ENCODE measurements at places on chromosomes 13 and 19.

DNA sequence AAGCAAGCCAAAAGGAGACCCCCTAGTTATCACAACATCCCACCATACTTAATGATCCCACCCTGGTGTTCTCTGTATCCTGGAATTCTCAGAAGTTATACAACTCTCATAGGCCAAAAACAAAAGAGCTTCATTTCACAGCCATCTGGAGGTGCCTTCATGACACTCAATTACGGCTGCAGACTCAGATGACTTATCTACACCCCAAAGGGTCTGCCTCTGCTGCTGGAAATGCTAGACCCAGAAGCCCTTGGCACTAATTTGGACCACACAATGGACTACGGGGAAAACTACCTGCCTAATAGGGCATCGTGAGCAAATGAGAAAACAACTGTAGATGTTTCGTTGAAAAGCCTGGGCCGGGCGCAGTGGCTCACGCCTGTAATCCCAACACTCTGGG is 40.2 kb downstream of the BRD4 start:
- DNase-seq, result no peak

GRCh38 chr13:35947315-35947714 is 183.9 kb downstream of the DCLK1 start:
- no peak for DNase-seq

DNA sequence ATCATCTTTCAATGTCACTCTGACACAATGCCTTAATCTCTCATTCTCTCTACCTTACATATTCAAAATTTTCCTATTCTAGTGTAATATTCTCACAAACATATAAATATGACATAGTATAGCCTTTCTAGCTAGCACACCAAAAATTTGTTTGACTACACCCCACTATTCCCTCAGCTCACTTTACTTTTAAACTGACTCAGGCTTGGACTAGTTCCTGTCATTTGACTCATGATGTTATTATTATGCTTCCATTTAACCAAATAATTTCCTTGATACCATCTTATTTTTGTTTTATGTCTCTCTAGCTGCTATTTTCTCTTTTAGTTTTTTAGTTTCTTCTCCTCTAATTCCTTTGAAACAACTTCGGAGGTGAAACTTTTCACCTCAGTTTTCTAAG is 1745.6 kb upstream of the PCDH20 start:
- DNase-seq, result peak; percentile 11

GRCh38 chr19:45113628-45114027 is 20.6 kb downstream of the PPP1R37 start:
- DNase-seq, result no peak

DNA sequence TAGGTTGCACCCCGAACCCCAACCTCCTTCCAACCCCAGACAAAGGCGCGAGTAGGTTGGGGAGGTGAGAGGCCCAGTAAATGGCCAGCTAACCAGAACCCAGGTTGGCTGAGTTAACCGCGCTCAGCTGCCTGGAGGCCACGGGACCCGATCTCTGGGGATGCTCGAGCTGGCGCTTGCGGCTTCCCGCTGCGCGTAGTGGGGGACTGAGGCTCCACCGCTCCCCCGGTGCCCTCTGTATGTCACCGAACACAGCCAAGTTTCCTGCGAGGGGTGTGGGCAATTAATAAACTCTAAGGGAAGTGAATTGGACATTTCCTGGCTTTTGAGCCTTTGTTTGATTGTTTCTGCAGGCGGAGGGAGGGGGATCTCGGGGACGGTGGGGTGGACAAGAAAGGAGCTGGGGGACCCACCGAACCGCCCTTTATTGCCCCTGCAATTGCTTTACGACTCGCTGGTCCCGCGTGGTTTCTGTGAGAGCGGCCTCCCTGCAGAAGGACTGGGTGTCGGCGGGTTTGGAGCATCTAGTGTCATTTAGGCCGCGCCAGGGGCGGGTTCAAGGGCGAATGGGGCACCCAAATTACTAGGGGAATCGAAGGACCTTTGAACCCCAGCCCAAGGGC is 3.5 kb upstream of the ZIC5 start:
- no peak for DNase-seq

GRCh38 chr19:18769989-18770528 is 21.0 kb downstream of the COMP start:
- no peak for DNase-seq

DNA sequence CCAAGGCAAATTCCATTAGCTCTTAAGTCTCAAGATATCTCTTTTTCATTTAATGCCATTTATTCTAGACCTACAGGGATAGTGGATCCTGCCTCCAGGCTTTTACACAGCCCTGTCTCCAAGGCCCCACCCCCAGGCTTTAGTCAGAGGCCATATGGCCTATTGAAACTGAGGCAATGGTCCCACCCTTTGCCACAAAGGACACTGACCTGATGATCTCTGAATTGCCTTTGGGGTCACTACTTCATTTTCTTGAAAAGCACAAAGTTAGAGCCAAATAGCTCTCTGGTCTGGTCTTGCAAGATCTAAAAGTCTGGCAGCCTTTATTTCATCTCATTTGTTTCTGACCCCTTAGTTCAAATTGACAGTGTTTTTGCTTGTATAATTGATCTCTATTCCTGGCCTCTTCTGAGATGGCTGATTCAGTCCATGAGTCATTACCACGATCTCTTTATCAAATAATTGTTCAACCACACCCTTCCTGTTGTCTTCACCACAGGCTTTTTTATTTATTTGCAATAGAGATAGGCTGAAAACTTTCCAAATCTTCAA is 209.8 kb downstream of the FGF14 start:
- peak; percentile 91 for DNase-seq

DNA sequence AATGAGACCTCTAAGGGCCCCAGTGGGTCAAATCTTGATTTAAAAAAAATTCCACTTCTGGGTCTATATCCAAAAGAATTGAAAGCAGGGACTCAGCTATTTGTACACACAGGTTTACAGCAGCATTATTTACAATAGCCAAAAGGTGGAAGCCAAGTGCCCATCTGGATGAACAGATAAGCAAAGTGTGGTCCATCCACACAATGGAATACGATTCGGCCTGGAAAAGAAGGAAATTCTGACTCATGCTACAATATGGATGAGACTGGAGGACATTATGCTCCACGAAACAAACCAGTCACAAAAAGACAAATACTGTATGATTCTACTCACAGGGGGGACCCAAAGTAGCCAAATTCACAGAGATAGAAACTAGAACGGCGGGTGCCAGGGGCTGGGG is 76.7 kb downstream of the CACNA1A start:
- no peak for DNase-seq

- no peak for DNase-seq
Measured at GRCh38 chr13:111175935-111176334, 60.8 kb downstream of the ARHGEF7 start.

DNA sequence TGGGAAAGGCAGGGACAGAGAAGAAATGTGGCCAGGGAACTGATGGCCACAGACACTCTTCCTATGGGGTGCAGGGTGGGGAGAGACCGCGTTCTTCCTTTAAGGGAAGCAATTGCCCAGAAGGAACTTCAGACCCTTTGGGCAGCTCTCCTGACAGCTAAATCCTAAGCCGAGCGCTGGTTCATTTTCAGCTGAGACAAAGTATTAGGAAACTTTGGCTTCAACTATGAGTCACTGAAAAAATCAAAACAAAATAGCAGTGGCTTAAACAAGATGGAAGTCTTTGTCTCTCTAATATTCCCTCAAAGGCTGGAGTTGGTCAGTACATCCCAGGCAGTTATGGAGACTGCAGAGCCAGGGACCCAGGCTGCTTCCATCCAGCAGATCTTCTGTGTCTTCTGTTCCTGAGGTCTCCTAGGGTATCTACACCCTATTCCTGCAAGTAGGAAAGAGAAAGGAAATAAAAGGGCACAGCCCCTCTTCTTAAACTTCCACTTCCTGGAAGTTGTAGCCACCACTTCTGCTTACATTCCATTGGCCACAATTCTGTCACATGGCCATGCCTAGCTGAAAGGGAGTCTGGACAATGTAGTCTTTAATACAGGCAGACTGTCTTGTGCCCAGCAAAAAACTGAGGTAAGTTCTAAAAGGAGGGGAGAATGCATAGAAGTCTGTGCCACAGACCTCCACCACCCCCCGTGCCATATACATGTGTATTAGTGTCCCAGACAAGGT is 163.5 kb downstream of the KATNAL1 start:
- DNase-seq, result peak; percentile 65

DNA sequence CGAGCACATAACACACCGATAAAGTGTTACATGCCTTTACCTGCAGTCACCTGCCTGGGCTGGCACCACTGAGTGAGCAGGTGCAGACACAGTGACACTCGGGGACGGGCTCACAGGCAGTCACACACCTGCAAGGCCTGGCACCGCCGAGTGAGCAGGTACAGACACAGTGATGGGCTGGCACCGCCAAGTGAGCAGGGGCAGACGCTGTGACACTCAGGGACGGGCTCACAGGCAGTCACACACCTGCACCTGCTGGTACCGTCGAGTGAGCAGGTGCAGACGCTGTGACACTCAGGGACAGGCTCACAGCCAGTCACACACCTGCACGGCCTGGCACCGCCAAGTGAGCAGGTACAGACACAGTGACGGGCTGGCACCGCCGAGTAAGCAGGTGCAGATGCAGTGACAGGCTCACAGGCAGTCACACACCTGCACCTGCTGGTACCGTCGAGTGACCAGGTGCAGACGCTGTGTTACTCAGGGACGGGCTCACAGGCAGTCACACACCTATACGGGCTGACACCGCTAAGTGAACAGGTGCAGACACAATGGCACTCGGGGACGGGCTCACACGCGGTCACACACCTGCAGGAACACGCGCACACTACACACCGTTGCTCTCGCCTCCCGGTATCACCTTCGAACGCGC is 470 bp downstream of the ZNF835 start:
- DNase-seq, result no peak

- DNase-seq, result no peak
Measured at GRCh38 chr13:112510987-112511685, 76.8 kb downstream of the TUBGCP3 start.
